ENCODE measurements at places on chromosomes 3 and 15. TPM values are rescaled to one million over a fixed set of nuclear protein-coding genes. Genes with fewer than 3 reads are reported as not detected.

DNA sequence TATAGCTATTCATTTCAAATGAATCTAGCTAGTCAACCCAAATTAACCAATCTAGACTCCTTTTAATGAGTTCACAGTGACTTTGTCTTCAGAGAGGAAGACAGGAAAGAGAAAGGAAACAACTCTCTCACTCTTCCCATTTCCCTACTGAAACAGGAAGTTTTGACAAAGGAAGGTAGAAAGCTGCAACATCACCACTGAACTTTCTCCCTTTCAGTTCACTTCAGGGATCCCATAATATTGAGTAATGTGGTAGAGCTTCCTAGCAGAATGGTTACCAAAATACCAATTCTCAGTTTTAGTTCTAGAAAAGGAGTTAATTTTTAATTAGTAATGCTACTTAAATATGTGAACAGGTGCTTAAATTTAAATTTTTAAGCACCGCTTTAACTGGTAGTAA lies 7.5 kb downstream of the VPS13C start:
- DNase-seq, result no peak

DNA sequence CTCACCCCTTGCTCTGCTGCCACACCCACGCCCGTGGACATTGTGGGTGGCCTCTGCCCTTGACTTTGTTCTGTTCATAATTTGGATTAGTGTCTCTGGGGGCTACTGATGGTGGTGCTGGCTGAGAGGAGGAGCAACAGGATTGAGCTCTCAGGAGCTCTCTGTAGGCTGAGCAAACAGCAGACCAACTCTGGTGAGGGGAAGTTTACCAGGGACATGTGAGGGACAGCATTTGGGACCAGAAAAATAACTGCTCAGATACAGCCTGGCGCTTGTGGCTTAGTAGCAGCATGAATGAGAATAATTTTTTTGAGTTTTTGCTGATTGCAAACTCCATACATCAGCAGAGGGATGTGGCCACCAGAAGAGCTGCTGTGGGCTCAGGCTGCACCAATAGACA lies 14.8 kb downstream of the PPCDC start:
- DNase-seq, result no peak

AADACL2 gene
- total RNA-seq, result not detected

VGLL3 gene
- 1.1 TPM for total RNA-seq

- no peak for DNase-seq
Observed at GRCh38 chr3:19347671-19348070, 199.4 kb downstream of the KCNH8 start.

LRRK1 gene
- total RNA-seq, result 11.2 TPM

GRCh38 chr15:71780115-71780976 lies 30.0 kb upstream of the NR2E3 start:
- no peak for DNase-seq

- DNase-seq, result no peak
Observed at GRCh38 chr3:180755556-180755955, 76.3 kb upstream of the CCDC39 start.

DNA sequence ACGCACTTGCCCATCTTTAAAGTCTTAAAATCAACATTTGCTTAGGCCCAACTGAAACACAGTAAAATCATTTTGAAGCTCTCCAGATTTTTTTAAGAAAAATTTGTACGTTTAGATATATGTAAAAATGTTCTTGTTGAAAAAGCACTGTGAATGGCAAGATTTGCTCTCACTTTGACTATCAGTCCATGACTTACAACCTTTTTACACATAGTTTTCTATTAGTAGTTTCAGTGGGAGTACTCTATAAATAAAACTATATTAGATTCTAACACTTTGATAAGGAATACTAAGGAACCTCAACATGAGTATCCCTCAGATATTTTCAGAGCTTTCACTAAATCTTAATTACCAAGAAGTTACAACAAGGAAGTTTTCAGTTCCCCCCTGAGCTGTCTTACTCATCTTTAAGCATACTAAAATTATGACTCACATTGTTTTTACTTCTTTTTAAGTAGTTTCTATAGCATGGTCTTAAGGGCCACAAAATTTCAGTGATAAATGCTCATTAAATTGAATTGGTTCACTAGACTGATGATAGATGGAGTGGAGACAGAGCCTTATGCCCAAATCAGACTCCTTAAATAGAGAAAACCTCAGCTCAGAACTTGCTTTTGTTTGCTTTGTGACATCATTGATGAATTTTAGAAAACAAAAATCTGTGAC lies 31.6 kb upstream of the RAP2B start:
- DNase-seq, result no peak

GRCh38 chr3:30578479-30578878 lies 27.9 kb upstream of the TGFBR2 start:
- DNase-seq, result no peak

DNA sequence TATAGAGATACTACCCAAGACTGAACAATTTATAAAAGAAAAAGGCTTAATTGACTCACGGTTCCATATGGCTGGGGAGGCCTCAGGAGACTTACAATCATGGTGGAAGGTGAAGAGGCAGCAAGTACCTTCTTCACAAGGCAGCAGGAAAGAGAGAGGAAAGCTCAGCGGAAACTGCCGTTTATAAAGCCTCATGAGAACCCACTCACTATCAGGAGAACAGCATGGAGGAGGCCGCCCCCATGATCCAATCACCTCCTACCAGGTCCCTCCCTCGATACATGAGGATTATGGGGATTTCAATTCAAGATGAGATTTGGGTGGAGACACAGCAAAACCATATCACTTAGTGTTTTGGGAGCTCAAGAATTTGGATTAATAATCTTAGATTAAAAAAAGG lies 240.2 kb downstream of the UACA start:
- no peak for DNase-seq

- no peak for DNase-seq
Observed at GRCh38 chr3:54309601-54310000, 187.2 kb downstream of the CACNA2D3 start.

DNA sequence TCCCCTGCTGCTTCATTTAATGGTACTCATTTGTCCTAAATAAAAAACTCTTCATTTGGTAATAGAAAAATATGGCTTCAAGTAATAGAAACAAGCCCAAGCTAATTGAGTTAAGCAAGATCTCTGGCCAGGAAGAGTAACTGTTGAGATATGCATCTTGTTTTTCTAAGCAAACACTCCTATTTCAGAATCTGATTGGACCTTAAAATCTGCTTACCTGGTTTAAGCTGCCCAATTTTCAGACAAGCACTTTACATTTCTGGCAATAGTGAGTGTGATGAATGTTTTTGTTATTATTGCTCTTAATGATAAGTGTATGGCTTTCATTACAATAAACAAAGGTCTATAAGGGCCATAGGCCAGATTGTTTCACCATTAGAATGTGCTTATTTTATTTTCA lies 86.2 kb downstream of the CMSS1 start:
- no peak for DNase-seq

VPS13C gene
- total RNA-seq, result 58.2 TPM

- no peak for DNase-seq
Observed at GRCh38 chr15:61184431-61184830, 44.7 kb downstream of the RORA start.

CCDC9B gene
- total RNA-seq, result 11.8 TPM

DNA sequence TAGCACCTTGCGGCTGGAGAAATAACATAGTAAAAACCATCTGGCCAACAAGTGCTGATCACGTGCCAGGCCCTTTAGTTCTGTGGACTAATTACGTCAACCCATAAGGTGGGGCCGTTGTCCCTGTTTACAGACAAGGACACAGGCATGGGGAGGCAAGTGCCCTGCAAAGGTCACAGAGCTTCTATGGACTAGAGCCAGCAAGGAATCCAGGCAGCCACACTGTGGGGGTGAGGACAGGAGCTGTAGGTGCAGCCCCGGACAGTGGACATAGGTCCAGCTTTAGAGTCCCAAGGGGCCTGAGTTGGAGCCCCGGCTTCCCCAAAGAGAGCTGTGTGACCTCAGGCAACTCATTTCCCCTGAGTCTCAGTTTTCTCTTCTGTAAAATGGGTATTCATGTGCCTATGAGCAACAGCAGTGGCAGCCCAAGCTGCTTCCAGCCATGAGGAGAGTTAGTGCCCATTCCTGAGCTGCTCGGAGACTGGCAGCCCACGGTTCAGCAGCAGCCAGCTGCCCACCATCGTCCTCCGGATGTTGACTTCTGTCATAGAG lies 13.9 kb downstream of the CHST13 start:
- DNase-seq, result no peak

HCN4 gene
- 0.06 TPM for total RNA-seq

DCP1A gene
- 18.4 TPM for total RNA-seq

GRIP2 gene
- 0.06 TPM for total RNA-seq

DNA sequence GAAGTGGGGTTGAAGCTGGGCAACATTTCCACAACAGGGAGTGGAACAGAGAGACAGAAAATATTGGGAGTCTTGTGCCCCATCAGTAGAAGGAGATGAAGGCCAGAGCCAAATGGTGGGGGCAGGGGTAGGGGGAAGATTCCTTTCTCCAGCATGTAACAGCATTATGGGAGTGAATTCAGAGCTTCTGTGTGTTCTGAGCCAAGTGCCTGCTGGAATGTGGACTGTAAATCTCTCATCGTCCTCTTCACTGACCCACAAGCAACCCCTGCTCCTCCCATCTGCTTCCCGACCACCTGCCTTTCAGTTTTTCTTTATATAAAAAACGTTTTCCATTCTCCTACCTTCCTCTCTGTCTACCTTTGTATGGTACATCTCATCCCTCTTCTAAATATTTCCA lies 344.2 kb upstream of the TPRG1 start:
- DNase-seq, result no peak

TRIM42 gene
- not detected for total RNA-seq

SAMMSON gene
- not detected for total RNA-seq

- no peak for DNase-seq
Observed at GRCh38 chr15:58393241-58393662, 38.5 kb upstream of the LIPC start.

DNA sequence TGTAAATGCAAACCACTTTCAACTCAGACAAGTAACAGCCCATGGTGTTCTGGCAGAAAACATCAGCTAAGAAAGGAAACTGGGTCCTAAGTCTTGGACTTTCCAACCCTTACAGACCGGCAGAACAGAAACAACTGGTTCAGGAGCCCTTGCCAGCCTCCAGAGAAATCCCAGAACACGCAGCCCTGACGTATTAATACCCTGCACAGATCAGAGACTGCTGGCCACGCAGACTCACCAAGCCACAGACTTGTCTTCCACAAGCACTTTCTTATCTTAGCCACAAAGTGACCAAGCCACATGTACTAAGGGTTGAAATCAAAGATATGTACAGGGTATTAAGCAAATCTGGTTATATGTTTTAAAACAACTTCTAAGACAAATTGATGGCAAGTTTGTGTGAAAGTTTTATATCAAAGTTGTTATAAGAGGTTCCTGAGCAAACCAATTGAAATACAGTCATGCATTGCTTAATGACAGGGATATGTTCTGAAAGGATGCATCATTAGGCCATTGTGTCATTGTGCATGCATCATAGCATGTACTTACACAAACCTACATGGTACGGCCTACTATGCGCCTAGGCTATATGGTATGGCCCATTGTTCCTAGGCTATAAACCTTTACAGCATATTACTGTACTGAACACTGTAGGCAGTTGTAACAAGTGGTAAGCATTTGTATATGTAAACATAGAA lies 36.8 kb downstream of the BTD start:
- DNase-seq, result no peak

DNA sequence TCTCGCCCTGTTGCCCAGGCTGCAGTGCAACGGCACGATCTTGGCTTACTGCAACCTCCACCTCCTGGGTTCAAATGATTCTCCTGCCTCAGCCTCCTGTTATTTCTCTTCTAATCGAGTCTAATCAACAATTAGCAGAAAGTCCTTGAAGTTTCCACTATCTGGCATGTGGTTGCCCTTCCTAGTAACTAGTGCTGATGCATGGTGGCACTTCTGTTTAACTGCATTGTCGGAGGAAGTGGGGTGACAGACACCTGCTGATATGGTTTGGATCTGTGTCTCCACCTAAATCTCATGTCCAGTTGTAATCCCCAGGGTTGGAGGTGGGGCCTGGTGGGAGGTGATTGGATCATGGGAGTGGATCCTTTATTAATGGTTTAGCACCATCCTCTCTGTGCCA lies 9.2 kb downstream of the CRTAP start:
- no peak for DNase-seq
